CD4-positive, alpha-beta T cell treated with Interleukin-1 beta for 1 hour (primary cell): ENCODE measurements at places on chromosomes 2 and 18.

DNA sequence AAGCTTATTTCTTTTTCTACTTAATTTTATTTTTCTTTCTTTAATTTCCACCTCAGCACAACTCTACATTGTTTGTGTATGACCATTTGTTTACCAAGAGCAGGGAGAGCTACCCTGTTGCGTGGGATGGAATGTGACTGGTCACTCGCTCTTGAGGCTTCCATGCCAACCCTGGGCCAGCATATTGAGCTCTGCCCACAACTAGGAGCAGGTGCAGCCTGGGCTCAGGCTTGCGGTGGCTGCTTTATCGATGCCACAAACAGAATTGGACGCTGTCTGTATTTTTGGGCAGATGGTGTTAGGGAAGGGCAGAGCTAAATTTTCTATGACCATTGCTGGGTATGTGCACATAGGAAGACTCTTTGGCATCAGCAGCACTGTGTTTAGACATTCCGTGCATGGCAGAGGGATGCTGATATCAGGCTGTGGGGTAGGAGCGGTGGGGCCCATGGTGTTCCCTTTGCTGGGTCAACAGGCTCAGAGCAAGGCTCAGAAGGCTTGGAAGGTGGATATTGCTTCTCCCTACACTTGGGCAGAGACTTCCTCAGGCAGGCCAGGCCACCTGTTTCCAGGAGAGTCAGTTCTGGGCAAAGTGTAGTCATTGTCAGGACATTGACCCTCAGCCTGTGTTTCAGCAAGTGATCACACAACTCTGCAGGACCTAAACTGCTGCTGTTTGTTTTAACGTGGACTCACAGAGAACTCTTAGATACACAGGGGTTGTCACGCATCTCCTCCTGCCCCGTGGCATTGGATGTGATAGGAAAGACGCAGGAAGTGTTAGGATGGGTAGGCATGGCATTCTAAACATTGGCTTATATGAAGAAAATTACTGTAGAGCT, 40.2 kb downstream of the TMEM182 start:
- no peak for DNase-seq

DNA sequence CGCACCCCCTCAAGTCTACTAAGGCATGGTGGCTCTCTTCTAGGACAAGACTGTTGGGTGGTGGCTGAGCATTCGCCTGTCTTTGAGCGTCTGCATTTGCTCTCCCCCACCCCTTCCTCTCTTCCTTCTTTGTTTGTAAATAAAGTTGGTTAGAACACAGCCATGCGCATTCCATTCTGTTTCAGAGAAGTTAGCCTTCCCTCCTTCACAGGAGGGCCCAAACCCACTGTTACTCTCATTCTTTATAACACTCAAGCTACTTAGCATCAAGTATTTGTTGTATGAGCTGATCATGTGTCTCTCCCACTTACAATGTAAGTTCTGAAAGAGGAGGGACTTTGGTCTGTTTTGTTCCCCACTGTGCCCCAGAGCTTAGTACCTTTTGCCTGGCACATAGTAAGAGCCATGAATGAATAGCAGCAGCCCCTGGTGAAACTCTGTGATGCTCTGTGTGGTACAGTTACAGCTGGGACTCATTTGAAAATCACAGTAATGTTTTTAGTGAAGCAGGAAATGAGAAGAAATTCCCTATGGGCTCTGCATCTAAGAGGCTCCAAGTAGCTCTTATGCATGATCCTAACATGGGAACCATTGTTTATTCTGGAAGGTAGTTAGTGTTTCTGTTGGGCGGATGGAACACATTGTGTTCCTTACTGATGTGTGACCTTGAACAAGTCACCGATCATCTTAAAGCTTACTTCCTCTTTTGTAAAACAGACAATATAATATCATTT, 7.7 kb downstream of the MGAT5 start:
- no peak for DNase-seq

DNA sequence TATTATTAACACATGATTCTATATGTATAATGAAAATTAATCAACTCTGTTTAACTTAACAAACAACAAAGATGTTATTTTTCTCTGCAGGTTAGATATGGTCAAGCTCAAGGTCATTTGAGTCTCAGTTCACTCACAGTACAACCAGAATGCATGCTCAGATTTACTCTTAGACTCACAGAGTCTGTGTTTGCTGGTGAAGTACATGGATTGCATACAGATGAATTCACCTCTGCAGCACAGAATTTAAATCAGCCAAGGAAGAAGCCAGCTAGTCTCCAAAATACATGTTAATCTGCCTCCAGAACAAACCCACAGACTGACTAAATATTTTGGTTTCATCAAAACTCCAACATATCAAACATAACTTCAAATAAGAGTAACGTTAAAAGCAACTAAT, 424.5 kb downstream of the RAD51AP2 start:
- DNase-seq, result no peak

DNA sequence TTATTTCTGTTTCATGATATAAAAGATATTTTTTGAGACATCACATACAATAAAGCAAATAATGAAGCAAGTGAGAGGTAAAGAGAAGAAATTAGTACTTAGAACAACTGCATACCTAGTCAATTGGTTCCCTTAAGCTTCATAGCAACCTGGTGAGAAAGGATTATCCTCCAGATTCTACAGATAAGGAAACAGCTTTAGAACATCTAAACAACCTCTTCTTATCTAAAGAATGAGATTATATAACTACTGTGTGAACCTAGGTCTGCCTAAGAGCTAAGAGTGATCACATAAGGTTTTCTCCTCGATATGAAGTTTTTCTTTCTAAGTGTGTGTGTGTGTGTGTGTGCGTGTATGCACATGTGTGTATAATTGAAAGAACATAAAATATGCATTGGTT, 265.1 kb downstream of the NOL4 start:
- no peak for DNase-seq

DNA sequence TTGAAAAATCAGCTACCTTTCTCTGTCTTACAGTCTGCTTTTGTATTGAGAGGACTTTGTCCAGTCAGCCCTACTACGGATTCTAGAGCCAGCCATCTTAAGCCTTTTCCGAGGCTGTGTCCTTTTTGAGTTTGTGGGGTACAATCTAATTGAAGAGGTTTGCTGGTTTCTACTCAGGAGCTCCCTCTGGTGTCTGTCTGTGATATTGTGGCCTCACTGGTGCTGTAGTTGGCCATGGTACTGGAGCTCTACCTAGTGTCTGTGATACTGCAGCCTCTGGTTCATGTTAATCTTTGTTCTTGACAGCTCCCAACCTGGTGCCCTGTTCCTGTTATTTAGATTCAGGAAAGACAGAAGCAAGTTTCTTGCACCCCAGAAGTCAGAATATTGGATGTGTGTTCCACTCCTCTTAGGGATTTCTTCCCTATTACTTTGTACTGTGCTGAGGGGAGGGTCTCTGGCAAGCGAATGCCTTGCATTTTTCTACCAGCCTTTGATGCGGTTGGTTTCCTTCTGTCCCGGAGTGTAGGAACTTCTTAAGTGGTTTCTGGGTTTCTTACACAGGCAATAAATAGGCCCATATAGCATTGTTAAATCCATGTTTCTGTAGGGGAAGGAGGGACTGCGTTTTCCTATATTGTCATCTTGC, 78.5 kb downstream of the ACSL3 start:
- DNase-seq, result peak; percentile 50

DNA sequence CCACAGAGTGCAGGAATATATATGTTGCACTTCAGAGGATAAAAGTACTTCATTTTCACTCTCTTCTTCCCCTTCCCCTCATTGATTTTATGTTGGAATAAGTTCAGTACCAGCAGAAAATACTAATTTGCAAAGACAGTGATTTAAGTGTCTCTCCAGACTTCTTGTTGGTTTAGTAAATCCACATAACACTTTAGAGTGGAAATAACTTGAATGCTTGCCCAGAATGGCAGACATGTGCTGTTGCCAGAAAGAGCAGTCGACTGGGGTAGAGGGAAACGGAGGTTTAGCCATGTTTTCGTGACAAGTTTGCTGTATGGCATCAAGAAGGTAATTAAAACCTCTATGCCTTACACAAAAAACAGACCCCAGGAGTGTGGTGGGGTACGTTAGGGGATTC, 246.0 kb upstream of the CXCR4 start:
- no peak for DNase-seq

DNA sequence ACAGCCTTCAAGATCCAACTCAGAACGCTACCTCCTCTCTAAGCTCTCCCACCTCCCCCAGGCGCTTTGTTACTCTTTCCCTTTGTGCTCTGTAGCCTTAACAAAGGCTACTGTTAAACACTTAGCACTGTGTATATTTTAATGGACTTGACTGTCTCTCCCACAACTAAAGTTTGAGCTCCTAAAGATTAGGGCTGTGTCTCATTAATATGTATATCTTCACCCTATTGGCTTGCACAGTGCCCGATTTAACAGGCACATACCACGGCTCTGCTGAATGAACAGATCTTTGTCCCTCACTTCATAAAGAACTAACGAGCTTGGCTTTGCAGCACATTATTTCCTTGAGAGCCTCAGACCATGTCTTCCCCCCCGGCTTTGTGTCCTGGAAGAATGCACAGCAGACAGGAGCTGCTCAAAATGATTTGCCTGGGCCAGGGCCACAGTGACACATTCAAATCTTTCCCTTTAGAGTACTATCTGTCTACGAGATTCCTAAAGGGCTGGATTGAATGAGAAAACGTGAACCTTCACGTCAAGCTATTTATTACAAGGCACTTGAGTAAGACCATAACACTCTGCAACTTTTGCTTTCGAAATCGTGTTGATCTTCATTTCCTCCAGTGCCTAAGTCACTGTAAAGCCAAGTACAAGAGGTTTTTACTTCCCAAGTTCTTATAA, 22.1 kb downstream of the ABHD3 start:
- peak; percentile 54 for DNase-seq
